ENCODE measurements at places on chromosomes 3 and 15.

- DNase-seq: no peak
These were observed 427.1 kb upstream of the RASGRP1 start for GRCh38 chr15:38991701-38992100.

- no peak for DNase-seq
These were observed 300.5 kb upstream of the MME start for GRCh38 chr3:154779571-154779970.

- DNase-seq: no peak
These were observed 485 bp downstream of the CELF6 start for GRCh38 chr15:72319360-72319984.

DNA sequence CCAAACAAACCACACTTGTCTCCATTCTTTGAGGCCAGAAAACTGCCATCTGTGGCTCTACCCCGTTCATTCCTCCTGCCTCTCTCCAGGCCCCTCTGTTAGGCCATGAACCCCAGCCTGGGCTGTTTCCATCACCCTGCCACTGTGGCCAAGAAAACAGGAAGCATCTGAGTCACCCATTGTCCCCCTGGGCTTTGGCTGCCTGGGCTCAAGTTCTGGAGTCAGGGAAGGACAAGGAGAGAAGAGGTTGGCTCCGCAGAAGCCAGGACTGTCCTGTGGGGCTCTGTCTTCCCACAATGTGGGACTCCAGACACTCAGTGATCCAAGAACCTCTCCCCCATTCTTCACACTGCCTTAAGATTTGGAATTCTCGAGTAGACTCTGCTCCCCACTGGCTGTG lies 14.8 kb upstream of the LCTL start:
- DNase-seq: no peak

- DNase-seq: no peak
These were observed 128.4 kb upstream of the HACD2 start for GRCh38 chr3:123713211-123713610.

- no peak for DNase-seq
These were observed 246.4 kb upstream of the TLE3 start for GRCh38 chr15:70343961-70344621.

- no peak for DNase-seq
These were observed 423.0 kb downstream of the PLOD2 start for GRCh38 chr3:145737952-145738351.

- no peak for DNase-seq
These were observed 601.0 kb downstream of the MECOM start for GRCh38 chr3:169062501-169062900.

- no peak for DNase-seq
These were observed 2.8 kb downstream of the SCAANT1 start for GRCh38 chr3:63909431-63909830.

DNA sequence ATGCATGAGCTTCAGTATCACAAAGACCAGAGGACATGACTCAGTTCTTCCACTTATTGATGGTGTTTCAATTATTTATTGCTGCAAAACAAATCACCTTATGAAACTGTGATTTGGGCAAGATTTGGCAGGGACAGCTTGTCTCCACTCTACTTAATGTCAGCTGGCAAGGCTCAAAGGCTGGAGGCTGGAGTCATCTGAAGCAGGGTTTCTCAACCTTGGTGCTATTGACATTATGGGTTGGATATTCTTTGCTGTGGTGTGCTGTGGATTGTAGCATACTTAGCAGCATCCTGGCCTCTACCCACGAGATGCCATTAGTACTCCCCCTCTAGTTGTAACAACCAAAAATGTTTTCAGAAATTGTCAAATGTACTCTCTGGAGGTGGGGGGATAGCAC lies 138.8 kb upstream of the PEX5L start:
- no peak for DNase-seq

DNA sequence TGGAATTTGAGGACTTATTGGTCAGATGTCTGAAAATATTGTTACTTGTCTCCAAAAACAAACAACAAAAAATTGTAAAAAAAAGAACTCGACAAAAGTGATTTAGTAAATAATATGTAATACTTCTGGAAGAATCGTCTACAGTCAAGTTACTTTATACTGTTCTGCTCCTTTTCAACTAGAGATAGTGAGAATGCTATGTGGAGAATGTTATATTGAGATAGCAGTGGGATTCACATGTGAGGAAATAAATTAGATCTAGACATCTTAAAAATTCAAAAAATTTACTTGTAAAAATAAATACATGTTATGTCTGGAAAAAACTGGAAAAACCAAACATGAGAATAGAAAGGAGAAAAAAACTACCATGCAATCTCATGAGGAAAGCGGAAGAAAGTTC lies 64.9 kb downstream of the SGO1 start:
- no peak for DNase-seq

- DNase-seq: no peak
These were observed 260.5 kb upstream of the TPRG1 start for GRCh38 chr3:188911026-188911850.

GRCh38 chr15:42129364-42129763 lies 27.1 kb downstream of the PLA2G4F start:
- peak; percentile 25 for DNase-seq

DNA sequence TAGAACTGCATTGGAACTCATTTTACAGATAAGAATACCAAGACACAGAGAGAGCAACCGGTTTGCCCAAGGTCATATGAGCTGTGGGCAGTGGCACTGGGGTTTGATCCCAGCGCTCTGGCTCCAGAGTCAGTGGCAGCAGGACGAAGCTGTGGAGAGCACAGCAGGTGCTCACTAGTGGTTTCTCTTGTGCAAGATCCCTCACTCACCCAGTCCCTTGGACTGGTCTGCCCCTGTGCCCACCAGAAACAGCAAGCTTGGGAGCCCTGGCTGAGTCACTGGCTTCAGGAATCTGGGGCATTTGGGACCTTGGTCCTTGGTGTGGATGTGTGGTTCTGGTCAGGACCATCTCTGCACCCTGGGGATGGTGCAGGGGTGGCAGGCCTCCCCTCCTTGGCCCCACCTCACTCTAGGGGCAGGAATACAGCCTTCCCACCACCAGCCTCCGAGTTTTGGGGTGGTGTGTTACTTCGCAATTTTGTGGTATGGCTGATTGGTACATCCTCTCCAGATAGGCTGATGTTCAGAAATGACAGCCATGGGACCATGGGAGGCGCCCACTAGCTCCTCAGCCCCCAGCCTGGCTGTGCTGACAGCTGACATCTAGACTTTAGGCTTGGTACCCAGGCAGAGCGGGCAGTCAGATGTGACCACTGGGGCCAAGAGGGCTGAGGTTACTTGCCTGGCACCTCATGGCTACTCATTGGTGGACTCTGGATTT lies 104.6 kb downstream of the LSM3 start:
- DNase-seq: no peak

- no peak for DNase-seq
These were observed 9.4 kb upstream of the SACM1L start for GRCh38 chr3:45679805-45680204.

- DNase-seq: no peak
These were observed 379.4 kb downstream of the KCNH8 start for GRCh38 chr3:19527746-19528145.
